ENCODE measurements at places on chromosomes 1 and 21.

DNA sequence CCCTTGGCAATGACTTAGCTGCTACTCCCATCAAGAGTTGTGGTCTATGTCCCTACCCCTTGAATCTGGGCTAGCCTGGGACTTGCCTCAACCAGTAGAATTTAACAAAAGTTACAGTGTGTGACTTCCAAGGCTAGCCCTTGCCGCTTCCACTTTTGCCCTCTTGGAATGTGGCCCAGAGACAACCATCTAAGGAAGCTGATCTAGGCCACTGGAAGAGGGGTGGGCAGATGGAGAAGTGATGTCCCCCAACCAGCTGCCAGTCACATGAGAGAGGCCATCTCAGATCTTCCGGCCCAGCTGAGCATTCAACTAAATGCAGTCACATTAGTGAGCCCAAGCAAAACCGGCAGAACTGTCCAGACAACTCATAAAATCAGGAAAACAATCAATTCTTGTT lies 115.1 kb downstream of the TOMM20 start:
- DNase-seq, result no peak

DNA sequence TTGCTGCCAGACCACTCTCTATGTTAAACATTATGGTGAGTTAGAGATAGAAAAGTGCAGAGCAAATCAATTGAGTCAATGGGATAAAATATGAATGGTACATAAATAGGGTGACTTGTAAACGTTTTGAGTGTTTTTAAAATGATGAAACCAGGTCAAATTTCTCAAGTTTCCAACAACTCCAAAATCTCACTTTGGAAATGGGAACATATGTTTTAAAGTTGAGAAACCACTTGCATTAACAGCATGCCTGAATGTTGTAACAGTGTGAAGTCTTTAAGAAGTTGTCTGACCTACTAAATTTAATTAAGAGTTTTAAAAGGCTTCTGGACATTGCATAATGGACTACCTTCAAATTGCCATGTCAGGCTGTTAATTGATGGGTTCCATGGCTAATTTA lies 33.6 kb upstream of the RAVER2 start:
- DNase-seq, result no peak

DNA sequence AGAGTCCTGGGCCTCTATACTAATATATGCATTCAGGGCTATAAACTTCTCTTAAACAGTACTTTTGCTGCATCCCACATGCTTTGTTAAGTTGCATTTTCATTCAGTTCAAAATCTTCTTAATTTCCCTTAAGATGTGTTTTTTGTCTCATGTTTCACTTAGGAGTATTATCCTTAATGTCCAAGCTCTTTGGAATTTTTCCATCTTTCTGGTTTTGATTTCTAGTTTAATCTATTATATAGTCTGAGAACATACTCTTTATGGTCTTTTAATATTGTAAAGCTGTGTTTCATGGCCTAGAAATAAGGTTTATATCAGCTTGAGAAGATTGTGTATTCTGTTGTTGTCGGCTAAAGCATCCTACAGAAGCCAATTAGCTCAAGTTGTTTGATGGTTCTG lies 1041.8 kb downstream of the PLA2G4A start:
- no peak for DNase-seq

DNA sequence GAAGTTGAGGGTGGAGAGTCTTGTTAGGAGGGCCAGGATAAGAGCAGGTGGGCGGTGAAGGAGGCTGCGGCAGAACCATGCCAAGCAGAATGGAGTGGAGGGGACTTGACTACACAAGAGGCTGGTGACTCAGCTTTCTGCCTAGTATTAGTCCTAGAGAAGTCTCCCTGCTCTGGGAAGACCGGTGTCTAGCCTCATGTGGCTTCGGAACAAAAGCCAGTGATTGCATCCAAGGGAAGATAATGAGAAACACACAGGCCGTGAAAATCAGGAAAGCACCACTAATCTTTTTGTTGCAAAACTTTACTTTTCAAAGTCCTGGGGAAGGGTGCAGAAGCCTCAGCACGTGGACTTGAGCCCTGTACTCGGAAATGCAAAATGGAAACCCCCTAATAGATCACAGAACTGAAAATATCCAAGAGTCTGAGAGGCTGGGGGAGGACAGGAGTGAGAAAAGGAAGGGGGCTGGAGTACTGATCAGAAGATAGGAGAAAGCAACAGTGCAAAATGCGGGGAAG lies 31.4 kb downstream of the DDR2 start:
- peak; percentile 91 for DNase-seq

DNA sequence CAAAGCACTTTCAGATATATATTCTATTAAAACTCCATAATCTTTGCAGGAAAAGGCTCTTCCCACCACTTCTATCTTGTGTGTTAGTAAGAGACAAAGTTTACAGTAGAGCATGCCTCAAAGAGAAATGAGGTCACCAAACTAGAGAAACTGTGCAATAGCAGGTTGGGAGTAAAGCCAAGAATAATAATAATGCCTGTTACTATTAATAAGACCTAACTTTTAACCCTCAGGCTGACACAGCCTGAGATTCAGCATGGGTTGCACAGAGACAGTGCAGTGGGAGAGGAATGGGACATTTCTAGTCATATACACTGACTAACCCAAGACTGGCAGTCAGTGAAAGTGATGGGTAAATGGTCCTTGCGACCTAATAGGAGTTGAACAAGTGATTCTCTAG lies 320.2 kb upstream of the NFIA start:
- peak; percentile 72 for DNase-seq

- DNase-seq, result no peak
Measured at GRCh38 chr1:41366455-41367287, 5.4 kb downstream of the FOXO6 start.

- peak; percentile 65 for DNase-seq
Measured at GRCh38 chr1:100322436-100323211, 29.7 kb upstream of the CDC14A start.

- DNase-seq, result no peak
Measured at GRCh38 chr1:171266930-171267329, 18.6 kb downstream of the FMO1 start.

All from fibroblast of skin of right biceps (primary cell).